ENCODE measurements at places on chromosomes 13 and 19. TPM values are rescaled to one million over a fixed set of nuclear protein-coding genes. Genes with fewer than 3 reads are reported as not detected.

The PGLYRP2 gene
- total RNA-seq: not detected

- DNase-seq: peak; percentile 19
These were observed 12.2 kb downstream of the ZSCAN22 start for GRCh38 chr19:58338825-58339558.

- no peak for DNase-seq
These were observed 44.3 kb downstream of the MCF2L start for GRCh38 chr13:113013303-113013702.

- no peak for DNase-seq
These were observed 12.2 kb upstream of the BCAM start for GRCh38 chr19:44796701-44797115.

The TNFSF9 gene
- total RNA-seq: 15.2 TPM

GRCh38 chr13:40666933-40667621, 636 bp upstream of the FOXO1 start:
- DNase-seq: no peak

DNA sequence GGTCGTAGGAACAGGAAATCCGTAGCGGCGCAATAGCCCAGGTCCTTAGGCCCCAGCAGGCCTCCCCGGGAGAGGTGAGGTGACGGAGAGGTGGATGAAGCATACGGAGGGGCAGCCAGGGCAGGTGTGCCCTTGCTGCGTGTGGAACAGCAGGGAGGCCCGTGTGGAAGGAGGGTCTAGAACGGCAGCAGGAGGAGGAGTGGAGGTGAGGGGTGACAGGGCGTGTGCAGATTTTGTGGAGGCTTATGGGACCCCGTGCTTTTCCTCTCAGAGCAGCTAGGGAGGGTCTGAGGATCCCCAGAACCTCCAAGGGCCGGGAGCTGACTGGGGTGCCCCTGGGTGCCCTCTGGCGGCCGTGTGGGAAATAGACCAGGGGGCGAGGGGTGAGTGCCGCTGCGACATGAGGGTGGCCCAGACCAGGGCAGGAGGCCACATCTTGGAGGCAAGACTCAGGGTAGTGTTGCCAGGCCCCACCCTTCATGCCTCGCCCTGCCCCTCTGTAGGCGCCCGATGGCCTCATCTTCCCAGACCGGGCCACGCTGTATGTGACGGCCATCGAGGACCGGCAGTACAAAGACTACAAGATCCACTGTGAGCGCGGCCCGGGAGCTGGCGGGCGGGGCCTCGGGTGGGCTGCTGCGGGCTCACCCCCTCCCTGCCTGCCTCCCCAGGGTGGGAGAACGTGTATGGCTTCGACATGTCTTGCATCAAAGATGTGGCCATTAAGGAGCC, 5.0 kb upstream of the ADM5 start:
- DNase-seq: no peak

- DNase-seq: no peak
These were observed 5.4 kb downstream of the NOP53 start for GRCh38 chr19:47750752-47751151.

- DNase-seq: no peak
These were observed 22.4 kb downstream of the RFXAP start for GRCh38 chr13:36841391-36841790.

The HNRNPM gene
- 29.2 TPM for total RNA-seq

DNA sequence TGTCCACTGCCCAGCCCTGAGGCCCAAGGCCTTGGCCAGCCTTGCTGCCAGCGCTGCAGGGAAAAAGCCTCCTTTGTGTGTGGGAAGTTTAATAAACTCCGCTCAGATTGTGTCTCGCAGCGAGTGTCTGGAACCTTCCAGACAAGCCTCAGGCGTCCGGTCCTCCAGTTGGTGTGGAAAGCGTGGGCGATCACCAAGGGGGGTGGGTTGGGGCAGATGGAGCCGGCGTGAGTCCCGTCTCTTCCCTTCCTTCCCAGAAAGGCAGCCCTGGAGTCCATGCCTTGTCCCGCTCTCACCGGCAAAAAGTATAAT, 4.6 kb downstream of the STK11 start:
- DNase-seq: no peak

The MED29 gene
- total RNA-seq: 19.5 TPM
